ENCODE measurements at places on chromosomes 6 and 20.
A peak's percentile ranks its signal among the peaks of the same experiment; 100 is the strongest.

DNA sequence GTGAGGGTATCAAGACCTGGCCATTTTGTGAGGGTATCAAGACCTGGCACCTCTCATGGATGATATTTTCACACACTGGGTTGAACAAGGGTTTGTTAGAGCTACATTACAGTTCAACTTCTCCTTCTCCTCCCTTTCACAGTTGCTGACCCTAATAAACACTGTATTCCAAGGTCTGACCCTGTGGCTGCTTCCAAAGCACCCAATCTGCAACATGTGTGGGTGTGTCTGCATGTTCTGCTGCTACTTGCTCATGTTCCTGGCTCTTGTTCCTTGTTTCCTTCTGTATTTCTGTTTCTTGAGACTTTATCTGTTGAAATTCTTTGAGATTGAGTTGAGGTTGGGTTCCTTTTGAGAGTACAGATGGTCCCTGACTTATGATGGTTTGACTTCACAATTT, 162.1 kb upstream of the GMDS start:
- DNase-seq, result no peak

DNA sequence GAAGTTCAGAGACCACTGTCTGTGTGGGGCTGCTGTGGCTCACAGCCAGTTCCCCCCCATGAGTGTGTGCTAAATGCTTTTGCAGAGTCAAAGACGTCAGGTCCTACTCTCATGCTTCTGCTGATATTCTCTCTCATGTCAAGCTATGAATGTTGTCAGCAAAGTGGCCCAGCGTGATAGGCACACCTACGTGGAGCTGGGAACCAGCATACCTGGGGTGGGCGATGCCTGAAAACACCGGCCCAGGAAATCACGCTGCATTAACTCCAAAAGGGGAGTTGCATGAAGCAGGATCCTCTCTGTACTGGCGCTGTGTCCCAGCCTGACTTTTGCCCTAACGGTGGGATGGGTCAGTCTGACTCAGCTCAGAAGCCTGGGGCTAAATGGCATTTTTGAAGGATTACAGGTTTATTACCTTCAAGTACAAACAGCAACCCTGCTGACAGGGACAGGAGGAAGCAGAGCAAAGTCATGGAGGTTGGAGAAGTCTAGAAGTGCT, 9.0 kb upstream of the MRPS10 start:
- peak; percentile 44 for DNase-seq

DNA sequence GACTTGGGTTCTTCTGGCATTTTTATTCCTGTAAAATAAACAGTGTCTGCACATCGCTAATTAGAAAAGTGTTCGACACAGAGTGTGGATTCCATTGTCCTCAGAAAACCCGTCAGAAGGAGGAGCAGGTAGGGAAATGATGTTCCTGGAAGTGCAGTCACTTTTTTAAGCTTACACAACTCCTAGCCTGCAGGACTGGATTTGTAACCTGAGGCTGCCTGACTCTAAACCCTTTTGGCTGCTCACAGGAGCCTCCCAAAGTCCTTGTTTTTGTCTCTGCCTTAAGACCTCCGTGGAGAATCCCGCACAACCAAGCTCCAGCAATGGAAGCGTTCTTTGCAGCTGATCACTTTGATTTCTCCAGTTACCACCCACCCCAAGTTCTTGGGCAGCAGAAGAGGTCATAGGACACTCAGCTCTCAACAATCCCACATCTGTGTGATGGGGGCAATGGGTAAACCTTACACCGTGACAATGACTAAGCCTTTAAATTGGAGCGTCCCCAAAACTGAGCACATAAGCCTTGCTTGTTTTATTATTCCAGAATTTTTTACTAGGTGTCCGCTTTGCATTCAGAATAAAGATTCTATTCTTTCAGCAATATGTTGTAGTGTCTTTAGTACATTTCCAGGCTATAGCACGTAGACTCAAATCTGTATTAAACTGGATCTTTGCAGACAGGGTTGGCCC, 227.9 kb downstream of the TBXT start:
- no peak for DNase-seq

DNA sequence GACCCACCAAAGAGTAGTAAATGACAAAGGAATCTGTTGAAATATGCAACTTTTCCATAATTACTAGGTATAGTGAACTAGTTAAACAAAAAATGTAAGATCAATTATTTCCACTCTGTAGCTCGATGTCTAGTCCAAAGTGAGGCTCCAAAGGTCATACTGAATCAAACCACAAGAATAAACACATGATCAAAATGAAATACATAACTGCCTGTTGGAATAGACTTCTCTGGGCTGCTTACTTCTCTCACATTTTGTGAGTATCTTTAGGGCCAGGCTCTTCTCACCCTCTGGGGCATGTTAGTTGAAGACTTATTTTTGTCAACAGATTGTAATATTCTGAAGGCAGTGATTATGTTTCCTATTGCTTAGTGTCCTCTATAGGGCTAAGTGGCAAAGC, 103.7 kb upstream of the TMEM170B start:
- DNase-seq, result no peak

DNA sequence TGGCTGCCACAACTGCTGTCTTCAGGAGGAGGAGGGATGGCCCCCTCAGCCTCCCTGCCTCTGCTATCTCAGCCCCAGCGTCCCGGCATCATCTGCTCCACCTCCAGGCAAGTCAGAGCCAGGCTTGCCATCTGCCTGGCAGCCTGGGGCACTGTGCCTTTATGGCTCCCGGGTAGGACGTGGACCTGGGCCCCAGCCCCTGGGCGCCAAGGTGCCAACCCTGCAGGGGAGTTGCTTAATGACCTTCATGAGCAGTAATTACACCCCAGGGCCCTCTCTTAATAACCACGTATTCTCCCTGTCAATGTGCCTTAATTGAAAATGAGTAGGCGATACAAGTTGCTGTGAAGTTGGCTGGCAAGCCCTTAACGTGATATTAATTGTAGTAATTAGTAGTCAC, 122.1 kb upstream of the MLN start:
- no peak for DNase-seq

DNA sequence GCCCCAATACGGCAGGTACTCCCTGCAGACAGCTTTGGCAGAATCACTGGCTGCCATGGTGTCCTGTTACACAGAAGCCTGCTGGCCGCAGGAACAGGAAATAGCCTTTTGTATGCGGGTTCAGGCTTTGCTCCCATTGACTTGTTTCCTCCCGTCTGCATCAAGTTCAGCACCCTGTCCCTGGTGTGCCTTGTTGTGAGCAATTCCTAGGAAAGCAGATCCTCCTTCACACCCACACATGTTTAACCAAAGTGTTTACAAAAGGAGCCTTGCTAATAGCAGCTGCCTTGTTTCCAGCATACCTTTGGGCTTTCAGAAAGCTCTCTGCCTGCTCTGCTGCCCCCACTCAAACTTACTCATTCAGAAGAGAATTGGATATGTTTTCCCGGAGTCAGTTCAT, 127.2 kb upstream of the SUPT3H start:
- DNase-seq, result peak; percentile 67

- no peak for DNase-seq
These were observed 58.5 kb downstream of the GRM1 start for GRCh38 chr6:146087386-146087785.

- DNase-seq, result no peak
These were observed 71.2 kb downstream of the SESN1 start for GRCh38 chr6:109023356-109023925.

- DNase-seq, result no peak
These were observed 78.7 kb downstream of the NCOA7 start for GRCh38 chr6:125869427-125869826.

DNA sequence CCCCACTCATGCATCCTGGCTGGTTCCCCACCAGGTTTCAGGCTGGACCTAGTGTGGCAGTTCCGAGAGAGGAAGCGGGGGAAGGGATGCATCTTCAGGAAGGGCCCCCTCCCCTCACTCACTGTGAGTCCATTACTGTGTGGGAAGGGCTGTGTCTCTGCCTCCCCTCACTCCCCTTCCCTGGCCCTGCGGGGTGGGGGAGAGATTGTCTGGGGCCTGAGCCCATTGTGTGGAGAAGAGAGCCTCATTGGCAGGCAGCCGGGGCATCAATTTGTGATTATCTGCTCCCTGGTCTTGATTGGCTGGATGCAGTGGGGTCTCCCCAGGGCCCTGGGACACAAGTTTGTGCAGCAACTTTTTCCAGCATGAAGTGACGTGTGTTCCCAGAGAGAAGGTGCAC, 4.1 kb upstream of the MYT1 start:
- no peak for DNase-seq

- DNase-seq, result peak; percentile 21
These were observed 27.7 kb downstream of the PHF3 start for GRCh38 chr6:63663147-63663955.

DNA sequence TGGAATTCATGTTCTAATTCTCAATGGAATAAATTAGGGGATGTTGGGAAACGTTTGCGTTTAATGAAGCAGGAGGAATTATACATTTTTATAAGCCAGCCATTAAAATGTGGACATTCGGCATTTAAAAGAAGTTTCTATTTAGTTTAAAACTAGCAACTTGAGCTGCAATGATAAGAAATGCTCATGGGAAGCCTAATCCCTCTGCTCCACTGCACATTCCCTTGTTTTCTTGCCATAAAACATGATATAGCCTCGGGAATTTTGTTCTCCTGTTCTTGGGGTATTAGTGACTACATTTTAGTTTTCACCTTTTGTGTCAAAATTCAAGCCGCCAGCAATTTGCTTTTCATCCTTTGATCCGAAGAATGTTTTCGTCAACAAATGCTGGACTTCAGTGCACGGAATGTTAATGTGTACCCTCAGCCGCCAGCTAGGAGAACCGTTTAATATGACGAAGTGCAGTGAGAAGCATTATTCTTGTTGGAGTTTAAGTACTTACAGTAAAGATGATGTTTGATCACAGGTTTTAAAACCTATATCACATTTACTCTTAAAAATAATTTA, 137.9 kb downstream of the HIVEP1 start:
- no peak for DNase-seq

- no peak for DNase-seq
These were observed 94.5 kb downstream of the PREX1 start for GRCh38 chr20:48733296-48733790.

DNA sequence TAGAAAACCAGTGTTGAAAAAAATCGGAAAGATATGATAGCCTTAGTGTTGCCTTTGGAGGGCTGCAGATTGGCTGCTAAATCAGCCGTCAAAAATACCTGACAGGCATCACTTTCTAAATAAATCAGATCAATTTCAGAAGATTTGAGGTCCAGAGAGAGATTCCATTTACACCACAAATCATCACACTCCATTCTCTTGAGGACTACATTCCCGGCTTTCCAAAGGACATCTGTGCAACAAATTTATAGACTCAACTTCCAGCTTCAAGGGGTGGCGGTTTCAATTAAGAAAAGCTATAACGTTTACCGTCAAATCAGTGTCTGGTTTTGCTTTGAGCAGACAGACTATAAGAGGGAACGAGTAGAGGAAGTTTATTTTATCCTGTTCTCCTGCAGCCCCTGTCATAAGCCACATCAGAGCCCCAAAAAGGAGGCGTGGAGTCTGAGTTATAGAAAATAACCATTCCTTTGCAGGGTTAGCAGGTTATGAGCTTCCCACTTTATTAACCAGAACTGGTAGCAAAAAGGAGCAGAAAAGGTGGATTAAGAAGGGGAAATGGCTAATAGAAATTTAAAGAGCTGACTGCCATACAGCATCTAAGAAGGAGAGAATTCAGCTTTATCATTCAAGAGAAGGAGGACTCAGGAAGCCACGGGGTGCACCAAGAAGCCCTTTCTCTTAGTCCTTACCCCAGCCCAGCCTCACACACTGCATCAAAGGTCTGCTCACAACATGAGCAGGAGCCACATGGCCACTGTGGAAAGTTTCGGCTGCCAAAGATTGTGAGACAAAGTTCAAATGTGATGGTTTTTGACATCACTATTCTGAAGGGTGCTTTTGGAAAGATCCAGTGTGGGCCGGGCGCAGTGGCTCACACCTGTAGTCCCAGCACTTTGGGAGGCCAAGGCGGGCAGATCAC, 12.9 kb upstream of the UQCC2 start:
- DNase-seq, result no peak

GRCh38 chr6:127484212-127484863, 25.1 kb upstream of the KIAA0408 start:
- DNase-seq, result peak; percentile 57

- no peak for DNase-seq
These were observed 40.4 kb downstream of the FAM8A1 start for GRCh38 chr6:17640477-17640917.

DNA sequence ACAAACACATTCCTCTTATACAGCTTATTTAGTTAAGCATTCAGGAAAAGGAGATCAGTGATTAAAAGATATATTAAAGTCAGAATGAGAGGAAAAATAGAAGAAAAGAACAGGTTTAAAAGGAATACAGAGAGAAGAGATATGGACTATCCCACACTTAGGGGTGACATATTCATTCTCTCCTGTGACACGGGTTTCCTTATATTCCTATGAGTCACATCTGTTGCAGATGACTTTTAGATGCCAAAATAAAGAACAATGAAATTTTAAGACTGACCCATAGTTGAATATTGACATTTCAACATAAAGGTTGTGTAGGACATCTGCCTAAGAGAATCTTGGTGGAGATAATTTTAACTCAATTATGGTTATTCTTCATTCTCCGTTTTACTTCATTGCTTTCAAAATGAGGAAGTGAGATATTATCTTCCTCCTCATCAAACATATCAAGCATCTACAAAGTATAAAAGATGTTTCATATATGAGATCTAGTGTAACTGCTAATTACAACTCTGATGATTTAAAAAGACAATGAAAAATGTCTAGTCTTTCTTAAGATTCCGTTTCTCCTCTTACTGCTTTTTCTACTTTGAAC, 1336.7 kb upstream of the CITED2 start:
- no peak for DNase-seq

DNA sequence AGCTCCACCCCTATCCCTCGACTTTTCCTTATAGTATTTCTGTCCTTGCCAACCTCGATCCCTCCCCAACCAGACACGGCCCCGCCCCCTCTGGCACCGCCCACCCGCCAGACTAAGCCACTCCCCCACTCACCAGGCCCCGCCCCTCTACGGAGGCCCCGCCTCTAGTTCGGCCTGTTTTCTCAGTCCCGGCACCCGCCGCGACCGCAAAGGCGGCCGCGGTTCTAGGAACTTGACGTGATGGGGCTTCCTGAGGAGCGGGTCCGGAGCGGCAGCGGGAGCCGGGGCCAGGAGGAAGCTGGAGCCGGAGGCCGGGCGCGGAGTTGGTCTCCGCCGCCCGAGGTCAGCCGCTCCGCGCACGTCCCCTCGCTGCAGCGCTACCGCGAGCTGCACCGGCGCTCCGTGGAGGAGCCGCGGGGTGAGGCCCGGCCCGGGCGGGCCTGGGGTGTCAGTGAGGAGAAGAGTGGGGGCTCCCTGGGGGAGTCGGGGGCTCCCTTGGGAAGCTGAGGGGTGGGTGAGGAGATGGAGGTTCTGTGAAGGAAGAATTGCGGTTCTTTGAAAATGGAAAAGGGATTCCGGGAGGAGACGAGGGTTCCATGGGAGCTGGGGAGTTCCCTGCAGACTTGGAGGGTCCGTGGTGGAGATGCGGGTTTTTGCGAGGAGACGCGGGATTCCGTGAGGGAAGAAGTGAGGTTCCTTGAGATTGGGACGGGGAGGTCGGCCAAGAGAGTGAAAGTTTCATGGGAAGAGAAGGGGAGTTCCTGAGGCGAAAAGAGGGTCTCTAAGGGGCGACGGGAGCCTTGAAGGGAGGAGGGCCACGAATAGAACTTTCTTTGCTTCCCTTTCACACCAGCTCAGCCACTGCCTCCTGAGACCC, at the start of gene ACSS2:
ACSS2 (plus strand) TSS at position 207 of the 877 bp plus-strand sequence; CDS start at position 241, 34 bp downstream.
- DNase-seq, result peak; percentile 97

- no peak for DNase-seq
These were observed 440.4 kb downstream of the BTBD3 start for GRCh38 chr20:12358006-12358654.
